ENCODE measurements at places on chromosomes 11 and 22.

- DNase-seq = no peak
These were observed 177.2 kb upstream of the MTMR2 start for GRCh38 chr11:96101146-96101545.

DNA sequence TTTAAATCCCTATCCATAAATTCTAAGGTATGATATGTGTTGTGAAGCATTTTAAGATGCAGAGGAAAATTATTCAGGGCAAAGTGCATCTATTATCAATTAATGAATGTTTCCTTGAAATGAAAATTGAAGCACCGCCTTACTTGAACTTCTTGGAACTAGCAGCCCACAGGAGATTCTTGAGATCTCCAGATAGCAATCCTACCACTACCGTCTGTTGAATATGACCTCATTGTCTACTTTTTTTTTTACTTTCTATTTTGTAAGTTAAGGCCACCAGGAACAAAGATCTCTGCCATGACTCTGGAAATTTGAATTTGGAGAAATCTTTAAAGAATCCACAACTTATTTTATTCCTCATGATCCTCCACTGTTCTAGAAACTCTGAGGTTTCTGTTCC lies 808.7 kb downstream of the KCNA4 start:
- DNase-seq = no peak

GRCh38 chr11:24585192-24585591 lies 88.3 kb downstream of the LUZP2 start:
- DNase-seq = no peak

DNA sequence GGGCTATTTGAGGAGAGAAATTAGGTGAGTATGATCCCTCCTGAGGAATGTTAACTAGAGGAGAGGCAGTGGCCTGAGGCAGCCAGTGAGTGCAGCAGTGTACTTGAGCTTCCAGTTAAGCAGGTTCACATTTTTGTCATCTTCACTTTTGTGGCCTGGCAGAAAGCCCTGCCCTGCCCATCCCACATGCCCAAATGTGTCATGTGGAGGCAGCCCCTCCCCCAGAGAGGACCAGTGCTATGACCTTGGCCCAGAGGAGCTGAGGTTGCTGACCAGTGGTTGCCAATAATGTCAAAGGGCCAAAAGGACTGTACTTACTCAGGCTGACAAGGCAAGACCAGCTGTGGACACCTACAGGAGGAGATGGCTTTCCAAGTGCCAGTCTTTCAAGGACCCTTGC lies 17.6 kb upstream of the GRK2 start:
- DNase-seq = no peak

DNA sequence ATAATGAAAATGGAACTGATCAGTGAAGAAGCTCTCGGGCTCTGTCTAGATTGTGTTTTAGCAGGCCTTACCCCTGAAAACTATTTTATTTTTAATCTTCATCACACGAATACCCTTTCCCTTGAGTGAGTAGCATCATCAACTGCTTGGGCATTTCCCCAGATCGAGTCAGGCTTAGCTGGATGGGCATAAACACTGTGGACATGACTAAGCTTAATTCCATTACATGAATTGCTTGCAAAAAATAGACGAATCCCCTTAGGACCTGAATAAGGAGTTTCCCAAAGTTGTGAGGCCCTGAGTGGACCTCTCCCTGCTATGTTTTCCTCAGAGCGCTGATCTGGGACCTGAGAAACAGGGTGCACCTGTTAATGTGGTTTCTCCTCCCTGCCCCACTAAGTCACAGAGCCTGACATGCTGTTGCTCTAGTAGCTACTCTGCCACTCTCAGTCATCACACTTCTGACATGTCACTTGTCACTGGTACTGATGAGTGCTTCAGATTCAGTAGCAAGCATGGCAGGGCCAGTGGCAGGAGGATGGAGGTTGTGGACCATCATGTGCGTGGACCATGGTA lies 53.5 kb downstream of the ENDOD1 start:
- no peak for DNase-seq

- no peak for DNase-seq
These were observed 743.4 kb downstream of the NELL1 start for GRCh38 chr11:21412652-21413383.

GRCh38 chr11:130448416-130449309 lies at the start of gene ADAMTS15:
TSS of gene ADAMTS15 (plus strand) at chr11:130448645. CDS start at chr11:130448974, 329 bp downstream.
- no peak for DNase-seq

DNA sequence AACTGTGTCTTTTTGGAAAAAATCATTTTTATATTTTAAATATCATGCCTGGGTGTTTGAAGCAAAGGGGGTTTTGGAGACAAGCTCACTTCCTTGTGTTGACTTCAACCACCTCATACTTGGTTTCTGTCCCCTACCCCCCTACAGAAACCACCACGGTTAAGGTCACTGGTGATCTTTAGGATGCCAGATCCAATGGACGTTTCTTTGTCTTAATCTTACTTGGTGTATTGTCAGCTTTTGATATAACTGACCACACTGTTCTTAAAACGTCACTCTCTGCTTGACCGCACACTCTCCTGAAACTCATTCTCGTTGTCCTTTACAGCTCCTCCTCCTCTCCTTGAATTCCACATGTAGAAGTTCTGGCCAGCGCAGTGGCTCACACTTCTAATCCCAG lies 34.8 kb upstream of the SWAP70 start:
- DNase-seq = no peak

DNA sequence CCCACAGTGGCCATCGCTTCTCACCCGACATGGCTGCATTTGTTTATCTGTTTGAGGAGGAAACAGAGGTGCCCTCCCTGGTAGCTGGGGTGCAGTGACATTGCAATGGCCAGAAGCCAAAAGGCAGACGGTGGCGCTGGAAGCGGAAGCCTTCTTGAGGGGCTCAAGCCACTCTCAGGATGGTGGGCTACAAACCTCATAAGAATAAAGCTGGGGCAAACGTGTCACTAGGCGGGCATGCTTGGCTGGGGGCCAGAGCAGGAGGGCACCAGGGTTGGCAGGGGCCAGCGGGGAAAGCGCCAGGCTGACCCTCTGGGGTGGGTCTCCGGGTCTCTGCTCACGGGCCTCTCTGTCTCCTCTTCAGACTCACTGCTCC lies 12.6 kb downstream of the TNNT3 start:
- no peak for DNase-seq

- no peak for DNase-seq
These were observed 488.3 kb upstream of the ANO5 start for GRCh38 chr11:21704539-21704938.

DNA sequence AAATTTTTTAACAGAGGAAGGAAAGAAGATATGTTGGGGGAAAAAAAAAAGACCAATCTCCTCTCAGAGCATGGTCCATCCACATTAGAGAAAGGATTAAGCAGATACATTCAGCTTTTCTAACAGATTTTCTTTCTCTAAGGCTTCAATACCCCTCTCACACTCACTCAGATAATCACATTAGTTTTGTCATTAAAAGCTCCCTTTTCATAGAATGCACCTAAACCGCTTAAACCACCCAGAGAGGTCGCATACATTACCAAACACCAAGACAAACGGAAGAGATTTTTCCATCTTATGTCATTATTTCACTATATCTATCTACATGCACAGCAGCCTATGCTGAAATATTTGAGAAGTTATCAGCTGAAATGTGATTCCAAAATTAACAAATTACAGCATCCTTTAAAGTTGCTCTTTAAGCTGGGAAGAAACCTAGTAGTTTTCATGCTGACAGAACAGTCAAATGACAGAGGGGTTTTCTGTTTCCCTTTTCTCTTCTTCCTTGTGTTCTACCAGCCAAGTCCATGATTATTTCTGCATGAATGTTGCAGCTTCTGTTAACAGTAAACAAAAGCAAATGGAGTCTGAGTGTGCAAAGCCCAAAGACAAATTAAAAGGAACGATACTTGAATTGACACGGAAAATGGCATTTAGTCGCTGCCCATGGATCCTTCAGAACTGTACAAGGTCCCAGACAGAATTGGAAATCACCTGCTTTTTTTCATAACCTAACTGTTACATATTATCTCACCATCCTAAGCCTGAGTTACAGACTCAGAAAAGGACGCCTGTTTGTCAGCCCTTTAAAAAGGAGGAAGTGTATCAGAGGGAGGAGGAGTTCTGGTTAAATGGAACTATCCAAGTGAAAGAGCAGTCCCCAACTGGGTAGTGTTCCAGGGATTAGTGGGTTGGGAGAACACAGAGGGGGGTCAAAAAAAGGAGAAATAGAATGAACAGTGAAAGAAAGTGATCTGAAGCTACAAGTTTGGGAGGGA lies 54.6 kb downstream of the PRCP start:
- no peak for DNase-seq

DNA sequence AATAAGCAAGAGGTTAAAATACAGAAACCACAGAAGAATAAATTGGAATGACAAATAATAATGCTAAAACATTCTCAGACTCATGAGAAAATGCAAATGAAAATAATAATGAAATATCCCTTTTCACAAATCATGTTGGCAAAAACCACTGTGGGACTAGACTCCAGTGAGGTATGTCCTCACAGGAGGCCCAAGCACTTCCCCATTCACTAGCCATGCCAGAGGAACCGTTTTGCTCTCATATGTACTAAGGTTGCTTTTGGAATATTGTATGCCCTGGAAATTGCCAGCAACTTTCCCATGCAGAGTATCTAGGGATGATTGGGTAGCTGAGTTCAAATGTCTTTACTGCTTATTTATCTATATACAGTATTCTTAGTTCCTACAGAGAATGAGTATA lies 106.2 kb upstream of the CHORDC1 start:
- DNase-seq = no peak

DNA sequence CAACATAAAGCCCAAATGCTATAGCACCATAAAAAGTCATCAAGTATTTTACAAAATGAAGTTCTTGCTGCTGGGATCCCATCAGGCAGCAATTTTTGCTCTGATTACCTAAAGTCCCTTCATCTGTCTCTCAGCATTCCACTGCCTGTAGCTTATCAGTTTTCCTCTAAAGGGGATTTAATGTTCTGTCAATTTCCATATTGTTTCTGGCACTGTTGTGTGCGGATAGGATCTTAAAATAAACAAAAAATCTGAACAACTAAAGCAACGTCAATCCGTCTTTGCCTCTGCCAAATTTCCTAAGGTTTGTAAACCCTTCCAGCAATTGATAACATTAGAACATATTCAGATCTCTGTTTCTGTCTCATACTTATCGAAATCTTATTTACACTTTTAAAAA lies 1126.3 kb upstream of the RAG2 start:
- DNase-seq = no peak

GRCh38 chr11:1486054-1486825 lies at the start of gene MOB2:
TSS of gene MOB2 (minus strand) at chr11:1486779. CDS start at chr11:1486556, 223 bp downstream.
- no peak for DNase-seq

GRCh38 chr11:67373648-67374570 lies 511 bp upstream of the CLCF1 start:
- peak; percentile 42 for DNase-seq

- DNase-seq = no peak
These were observed 32.3 kb upstream of the ME3 start for GRCh38 chr11:86704710-86705109.

- DNase-seq = no peak
These were observed 15.7 kb upstream of the GDPD5 start for GRCh38 chr11:75541193-75542087.

GRCh38 chr11:123006860-123007542 lies 25.4 kb upstream of the BSX start:
- DNase-seq = no peak

GRCh38 chr11:91984033-91984584 lies 240.5 kb upstream of the FAT3 start:
- no peak for DNase-seq

GRCh38 chr11:22703040-22703439 lies 36.6 kb downstream of the GAS2 start:
- no peak for DNase-seq

- DNase-seq = no peak
These were observed 70.7 kb downstream of the BMAL1 start for GRCh38 chr11:13348305-13348704.

GRCh38 chr11:57868491-57868890 lies 106.9 kb downstream of the CTNND1 start:
- no peak for DNase-seq

DNA sequence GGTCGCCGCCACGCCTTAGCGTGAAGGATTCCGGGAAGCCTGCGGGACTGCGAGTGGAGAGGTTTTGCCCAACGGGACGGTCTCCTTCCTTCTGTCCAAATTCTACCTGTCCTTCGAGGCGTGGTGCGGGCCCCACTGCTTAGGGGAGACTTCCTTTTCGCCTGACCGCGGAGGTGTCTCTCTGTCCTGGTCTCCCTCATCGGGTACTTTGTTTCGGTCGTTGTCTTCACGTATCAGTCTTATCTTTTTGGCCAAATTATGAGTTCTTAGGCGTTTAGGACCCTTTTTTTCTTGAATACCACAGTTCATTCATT lies 388 bp downstream of the HINFP start:
- DNase-seq = no peak

- no peak for DNase-seq
These were observed 82.6 kb downstream of the BARX2 start for GRCh38 chr11:129458278-129458677.

GRCh38 chr11:122404571-122404970 lies 251.0 kb upstream of the UBASH3B start:
- DNase-seq = no peak
